ENCODE measurements at places on chromosomes 6 and 20.

- DNase-seq = no peak
Observed at GRCh38 chr6:15824811-15825210, 162.0 kb upstream of the DTNBP1 start.

DNA sequence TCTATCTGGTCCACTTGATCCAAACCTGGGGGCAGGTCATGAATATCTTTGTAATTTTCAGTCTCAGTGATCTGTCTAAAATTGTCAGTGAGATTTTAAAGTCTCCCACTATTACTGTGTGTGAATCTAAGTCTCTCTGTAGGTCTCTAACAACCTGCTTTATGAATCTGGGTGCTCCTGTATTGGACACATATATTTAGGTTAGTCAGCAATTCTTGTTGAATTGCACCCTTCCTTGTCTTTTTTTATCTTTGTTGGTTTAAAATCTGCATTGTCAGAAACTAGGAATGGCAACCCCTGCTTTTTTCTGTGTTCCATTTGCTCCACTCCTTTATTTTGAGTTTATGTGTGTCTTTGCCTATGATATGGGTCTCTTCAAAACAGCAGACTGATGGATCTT, 140.7 kb downstream of the ASCC3 start:
- no peak for DNase-seq

DNA sequence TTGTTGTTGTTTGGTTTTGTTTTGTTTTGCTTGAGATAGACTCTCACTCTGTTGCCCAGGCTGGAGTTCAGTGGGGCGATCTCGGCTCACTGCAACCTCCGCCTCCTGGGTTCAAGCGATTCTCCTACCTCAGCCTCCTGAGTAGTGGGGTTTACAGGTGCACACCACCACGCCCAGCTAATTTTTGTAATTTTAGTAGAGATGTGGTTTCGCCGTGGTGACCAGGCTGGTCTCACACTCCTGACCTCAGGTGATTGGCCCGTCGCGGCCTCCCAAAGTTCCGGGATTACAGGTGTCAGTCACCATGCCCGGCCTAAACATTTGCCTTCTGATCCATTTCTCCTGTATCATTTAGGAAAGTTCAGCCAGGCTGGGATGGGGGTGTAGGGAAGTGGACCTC, 17.7 kb downstream of the DUSP22 start:
- DNase-seq = no peak

DNA sequence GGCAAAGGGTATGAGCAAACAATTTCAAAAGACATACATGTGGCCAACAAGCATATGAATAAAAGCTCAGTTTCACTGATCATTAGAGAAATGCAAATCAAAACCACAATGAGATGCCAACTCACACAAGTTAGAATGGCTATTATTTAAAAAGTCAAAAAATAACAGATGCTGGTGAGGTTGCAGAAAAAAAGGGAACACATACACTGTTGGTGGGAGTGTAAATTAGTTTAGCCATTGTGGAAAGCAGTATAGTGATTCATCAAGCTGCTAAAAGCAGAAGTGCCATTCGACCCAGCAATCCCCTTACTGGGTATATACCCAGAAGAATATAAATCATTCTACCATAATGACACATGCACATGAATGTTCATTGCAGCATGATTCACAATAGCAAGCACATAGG, 6.7 kb upstream of the KHDC1L start:
- no peak for DNase-seq

DNA sequence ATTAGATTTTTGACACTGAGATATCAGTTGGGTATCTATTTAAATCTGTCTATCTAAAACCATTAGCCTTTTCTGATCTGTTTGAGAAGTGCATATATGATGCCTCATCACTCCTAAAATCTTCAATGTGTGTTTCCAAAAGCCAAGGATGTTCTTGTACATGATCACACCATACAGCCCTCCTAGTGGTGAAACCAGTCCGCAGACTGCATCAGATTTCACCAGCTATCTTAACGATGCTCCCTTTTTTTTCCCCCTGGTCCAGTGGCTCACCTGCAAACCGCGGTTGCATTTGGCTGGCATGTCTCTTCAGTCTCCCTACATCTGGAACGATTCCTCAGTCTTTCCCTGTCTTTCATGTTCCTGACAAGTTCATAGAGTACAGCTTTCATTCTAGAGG, 4.0 kb downstream of the KIZ start:
- no peak for DNase-seq

GRCh38 chr20:60066438-60066823, 108.2 kb downstream of the CDH26 start:
- DNase-seq = no peak

DNA sequence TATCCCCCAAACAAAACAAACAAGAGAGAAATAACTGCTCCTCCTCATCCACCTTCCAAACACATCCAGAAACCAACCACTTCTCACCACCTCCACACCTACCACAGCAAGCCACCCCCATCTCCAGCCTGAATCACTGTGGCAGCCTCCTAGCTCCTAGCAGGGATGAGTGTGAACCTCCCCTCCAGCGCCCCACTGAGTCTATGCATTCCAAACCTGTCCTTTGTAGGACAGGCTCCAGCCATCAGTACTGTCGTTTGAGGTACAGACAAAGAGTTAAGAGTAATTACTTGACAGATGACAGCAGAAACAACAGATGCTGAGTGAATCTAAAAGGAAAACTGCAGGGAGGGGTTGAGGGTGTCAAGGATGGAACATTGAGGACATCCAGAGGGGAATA, 2.4 kb downstream of the METTL24 start:
- no peak for DNase-seq

- DNase-seq = no peak
Observed at GRCh38 chr6:88179692-88180091, 13.5 kb upstream of the CNR1 start.

- DNase-seq = no peak
Observed at GRCh38 chr6:138454981-138455706, 44.1 kb downstream of the NHSL1 start.

DNA sequence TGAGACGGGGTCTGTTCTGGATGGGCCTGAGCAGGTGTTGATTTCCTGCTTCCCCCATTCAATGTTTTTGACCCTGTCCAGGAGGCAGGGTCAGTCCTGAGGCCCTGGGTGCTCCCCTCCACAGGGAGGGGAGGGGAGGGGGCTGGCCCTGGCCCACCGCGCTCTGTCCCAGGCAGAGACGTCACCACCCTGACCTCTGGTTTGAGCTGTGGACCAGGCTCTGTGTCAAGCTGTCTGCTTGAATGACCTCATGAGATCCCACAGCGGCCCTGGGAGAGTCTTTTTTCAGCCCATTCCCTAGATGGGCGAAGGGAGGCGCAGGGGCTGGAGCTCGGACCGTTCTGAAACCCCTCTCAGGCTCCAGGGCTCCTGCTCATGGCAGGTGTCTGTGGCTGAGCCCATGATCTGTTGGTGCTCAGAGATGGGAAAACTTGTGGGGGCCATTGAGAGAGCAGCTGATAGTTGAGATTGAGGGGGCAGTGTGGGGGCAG, 8.9 kb upstream of the LKAAEAR1 start:
- no peak for DNase-seq

DNA sequence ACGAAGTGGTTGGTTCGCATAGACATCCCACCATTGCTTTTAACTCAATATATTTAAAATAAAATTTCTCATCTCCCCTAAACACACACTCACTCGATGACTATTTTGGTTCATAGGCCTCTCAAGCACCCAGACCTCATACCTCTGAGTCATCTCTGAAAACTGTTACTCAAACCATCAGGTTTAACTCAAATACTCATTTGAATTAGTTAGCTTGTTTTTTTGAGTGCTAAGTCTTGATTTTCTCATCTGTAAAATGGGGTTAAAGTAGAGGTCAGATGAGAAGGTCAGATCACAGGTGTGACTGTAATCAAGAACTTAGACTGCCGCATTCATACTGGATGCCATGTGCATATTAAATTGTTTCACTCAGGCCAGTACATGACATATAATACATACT, 243.9 kb upstream of the TENT5A start:
- no peak for DNase-seq

DNA sequence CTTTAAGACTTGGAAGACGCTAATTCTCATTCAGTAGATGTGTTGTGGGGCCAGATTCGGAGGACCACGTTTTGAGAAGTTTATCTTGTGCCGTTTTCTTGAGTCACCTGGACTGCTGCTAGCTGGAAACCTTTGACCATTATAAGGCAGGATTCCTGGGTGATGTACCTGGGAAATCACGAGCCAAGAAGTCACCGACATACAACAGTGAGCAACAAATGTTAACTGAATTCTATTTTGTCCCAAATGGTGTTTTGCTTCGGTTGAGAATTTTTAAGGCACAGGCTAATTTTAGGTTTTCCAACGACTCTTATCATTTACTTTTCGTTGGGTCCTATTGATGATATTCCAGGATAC, 93.4 kb upstream of the BTN3A2 start:
- DNase-seq = no peak

DNA sequence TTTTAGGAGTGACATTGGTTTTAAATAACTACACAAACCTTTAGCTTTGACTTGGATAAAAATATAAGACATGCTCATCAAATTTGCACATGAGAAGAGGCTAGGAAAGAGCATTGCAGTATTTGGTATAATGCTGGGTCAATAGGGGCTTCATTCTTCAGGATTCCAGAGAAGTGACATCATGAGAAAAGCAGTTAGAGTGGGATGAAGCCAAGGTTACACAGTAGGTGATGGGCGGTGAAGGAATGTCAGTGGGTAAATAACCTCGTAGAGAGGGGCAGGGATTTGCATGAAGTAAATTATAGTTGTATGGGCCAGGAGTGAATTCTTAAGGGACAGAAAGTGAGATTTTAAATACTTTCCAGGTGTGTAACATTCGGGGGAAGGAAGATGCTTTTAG, 216.2 kb downstream of the RFPL4B start:
- DNase-seq = no peak

GRCh38 chr6:111724039-111724438, 118.4 kb upstream of the TRAF3IP2 start:
- DNase-seq = no peak

GRCh38 chr6:110646951-110647910, 168.0 kb downstream of the CDK19 start:
- DNase-seq = no peak

- DNase-seq = no peak
Observed at GRCh38 chr20:22946596-22946995, 88.5 kb upstream of the SSTR4 start.

DNA sequence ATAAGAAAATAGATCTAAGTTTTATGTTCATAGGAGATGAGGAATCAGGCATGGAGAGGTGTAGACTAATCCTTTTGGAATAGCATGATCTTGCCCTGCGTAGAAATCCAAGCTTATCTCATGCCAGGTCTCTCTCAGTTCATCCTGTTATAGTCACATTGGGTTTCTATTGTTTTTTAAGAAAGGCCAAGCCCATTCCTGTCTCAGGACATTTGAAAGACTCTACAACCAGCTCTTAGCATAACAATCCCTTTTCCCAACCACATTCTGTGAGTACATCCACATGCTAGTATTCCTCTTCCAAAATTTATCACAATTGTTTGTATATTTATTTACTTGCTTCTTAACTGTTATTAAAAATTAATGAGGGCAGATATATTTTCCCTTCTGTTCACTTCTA, 130.3 kb downstream of the MMUT start:
- no peak for DNase-seq

DNA sequence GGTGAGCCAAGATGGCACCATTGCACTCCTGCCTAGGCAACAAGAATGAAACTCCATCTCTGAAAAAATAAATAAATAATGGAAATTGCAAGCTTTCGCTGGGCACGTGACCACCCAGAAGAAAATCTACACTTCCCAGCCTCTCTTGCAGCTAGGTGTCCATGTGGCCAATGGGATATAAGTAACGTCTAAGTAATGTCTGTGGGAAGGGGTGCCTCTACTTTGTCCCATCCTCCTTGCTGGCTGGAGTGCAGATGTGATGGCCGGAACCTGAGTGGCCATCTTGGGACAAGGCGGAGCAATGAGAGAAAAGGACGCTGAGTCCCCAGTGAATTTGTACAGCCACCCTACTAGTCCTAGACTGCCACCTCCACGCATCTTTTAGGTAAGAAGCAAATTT, 99.8 kb upstream of the PTPN1 start:
- no peak for DNase-seq

GRCh38 chr20:7379621-7380220, 560.5 kb downstream of the HAO1 start:
- DNase-seq = no peak

- DNase-seq = no peak
Observed at GRCh38 chr6:3535033-3535775, 78.4 kb upstream of the SLC22A23 start.

DNA sequence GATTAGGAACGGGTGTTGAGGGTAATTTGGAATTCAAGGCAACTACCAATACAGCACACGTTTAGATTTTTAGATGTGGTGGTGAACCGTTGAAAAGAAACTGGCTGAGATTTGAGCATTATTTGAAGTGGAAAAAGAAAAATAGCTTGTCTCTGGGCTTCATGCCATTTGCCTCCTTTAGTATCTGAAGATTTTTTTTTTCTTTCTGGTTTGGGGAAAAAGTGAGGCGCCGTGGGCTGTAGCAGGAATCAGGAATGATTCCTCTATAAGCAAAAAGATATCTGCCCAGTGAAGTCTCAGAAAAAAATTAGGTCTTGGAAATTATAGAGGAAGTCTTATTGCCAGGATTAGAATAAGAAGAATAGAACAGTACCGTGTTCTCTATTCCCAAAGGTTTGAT, 88.5 kb downstream of the RPS12 start:
- DNase-seq = no peak

DNA sequence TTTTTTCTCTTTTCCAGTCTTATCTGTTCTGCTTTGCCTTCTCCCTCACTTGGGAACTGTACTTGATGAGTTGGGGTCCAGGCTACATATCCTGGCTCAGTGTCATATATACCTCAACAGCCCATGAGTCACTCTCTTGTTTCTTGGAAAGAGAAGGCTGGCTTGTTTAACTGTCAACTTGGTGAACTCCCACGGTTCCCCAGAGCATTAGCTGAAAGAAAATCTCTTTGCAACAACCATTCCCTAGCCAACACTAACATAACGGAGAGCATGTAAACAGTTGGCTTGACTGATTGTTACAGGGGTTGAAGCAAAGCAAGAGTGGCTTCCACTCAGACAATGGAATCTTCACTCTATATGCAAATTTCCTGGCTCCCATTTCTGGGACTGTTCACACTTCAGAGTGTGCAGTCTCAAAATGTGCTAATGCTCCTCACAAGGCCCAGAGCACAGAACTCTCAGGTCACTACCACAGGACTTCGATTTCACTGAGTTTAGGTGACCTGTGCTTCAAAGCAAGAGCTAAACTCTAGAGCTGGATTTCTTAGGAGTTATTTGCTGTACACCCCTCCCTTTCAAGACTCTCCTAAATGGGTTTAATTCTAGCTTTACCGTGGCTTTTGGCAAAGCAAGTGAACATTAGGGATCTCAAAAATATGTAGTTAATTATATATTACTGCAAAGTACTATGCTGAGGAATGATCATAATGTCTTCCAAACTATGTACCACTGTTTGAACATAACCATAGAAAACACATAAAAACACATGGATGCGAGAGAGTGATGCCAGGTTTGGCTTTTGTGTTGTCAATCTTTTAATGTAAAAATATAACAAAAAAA, 609.8 kb downstream of the RFPL4B start:
- DNase-seq = no peak

GRCh38 chr6:156852147-156852857, 75.1 kb downstream of the ARID1B start:
- no peak for DNase-seq
